ENCODE measurements at places on chromosomes 1 and 21.

- no peak for DNase-seq
Measured at GRCh38 chr21:42503711-42504110, 7.7 kb upstream of the RSPH1 start.

GRCh38 chr21:36199021-36199420, 42.4 kb downstream of the DOP1B start:
- no peak for DNase-seq

DNA sequence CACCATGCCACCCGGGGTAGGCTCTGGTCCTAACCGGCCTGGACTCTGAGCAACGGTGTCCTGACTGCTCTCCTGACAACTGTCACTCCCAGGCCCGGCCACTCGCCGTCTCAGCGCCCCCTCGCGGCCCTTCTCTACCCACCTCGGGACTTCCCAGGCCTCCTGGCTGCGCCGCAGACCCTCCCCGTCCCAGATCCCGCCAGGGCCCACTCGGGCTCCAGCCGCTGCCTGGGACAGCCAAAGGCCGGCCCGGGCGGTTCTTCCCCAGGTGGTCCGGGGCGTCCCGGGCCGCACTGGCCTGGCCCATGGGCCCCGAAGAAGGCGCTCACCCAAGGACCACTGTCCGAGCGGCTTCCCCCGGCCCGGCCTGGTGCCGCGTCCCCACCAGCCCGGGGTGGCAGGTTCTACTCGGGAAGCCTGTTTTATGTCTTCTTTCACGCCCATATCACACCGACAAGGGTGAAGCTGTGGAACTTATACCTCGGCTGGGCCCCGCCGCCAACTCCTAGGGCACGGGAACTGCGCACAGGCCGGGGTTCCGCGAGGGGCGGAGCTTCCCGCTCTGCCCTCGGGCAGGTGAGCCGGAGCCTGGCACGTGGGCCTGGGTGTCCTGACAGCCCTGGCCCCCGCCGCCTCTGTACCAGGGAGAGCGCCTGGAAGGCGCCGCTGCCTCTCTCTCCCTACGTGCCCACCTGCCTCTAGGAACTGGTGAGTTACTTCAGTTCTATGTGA, 138.3 kb downstream of the TTLL7 start:
- peak; percentile 89 for DNase-seq

GRCh38 chr1:41144285-41144684, 97.8 kb downstream of the SCMH1 start:
- DNase-seq = no peak

- DNase-seq = peak; percentile 42
Measured at GRCh38 chr21:45580181-45580575, 37.9 kb upstream of the SLC19A1 start.

- no peak for DNase-seq
Measured at GRCh38 chr1:76940571-76941335, 73.5 kb downstream of the ST6GALNAC5 start.

- no peak for DNase-seq
Measured at GRCh38 chr1:24362982-24363614, 43.9 kb downstream of the GRHL3 start.

DNA sequence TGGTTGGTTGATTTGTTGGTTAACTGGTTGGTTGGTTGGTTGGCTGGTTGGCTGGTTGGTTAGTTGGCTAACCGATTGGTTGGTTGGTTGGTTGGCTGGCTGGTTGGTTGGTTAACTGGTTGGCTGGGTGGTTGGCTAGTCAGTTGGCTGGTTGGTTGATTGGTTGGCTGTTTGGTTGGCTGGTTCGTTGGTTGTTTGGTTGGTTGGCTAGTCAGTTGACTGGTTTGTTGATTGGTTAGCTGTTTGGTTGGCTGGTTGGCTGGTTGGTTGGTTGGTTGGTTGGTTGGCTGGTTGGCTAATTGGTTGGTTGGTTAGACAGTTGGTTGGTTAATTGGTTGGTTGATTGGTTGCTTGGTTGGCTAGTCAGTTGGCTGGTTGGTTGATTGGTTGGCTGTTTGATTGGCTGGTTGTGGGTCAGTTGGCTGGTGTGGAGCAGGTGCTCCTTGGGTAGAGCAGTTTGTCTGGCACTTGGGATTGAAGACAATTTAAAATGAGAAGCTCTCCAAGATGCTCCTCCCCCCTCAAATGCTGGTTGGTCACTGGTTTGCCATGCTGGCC, 6.9 kb downstream of the RSPH1 start:
- no peak for DNase-seq

DNA sequence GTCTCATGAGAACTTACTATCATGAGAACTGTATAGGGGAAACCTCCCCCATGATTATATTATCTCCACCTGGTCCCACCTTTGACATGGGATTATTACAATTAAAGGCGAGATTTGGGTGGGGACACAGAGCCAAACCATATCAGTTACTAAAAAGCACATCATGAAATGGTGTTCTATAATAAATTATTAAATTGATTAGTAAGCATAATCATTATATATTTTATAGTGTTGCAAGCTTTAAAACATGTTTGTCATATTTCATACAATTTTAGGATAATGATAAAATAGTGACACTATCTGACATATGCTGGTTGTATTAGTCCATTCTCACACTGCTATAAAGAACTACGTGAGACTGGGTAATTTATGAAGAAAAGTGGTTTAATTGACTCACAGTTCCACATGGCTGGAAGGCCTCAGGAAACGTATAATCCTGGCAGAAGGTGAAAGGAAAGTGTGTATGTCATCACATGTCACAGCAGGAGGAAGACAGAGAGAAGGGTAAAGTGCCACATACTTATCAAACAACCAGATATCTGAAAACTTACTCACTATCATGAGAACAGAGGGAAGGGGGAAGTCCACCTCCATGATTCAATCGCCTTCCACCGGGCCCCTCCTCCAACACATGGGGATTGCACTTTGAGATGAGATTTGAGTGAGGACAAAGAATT, 539.2 kb upstream of the OLFM3 start:
- no peak for DNase-seq

GRCh38 chr1:218804014-218804785, 369.5 kb upstream of the LYPLAL1 start:
- DNase-seq = no peak

DNA sequence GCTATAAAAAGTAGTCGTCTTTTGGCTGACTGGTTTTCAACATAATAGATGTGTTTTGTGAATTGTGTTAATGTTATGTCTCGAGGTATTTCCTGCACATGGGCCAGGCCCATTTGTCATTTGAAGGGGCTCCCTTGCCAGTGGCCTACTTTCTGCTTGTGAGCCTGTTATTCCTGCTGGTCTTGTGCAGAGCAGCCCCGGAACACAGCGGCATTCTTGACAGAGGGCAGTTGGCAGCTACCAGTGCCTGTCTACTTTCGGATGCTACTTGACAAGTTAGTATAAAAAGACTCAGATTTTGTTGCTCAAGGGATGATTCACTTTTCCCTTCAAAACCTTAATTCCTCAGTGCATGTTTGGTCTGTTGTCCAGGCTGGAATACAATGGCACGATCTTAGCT, 28.5 kb downstream of the PGM1 start:
- DNase-seq = no peak

GRCh38 chr1:110551278-110551809, 32.4 kb upstream of the KCNA10 start:
- DNase-seq = no peak

- no peak for DNase-seq
Measured at GRCh38 chr1:47971385-47972160, 25.6 kb downstream of the TRABD2B start.

- DNase-seq = no peak
Measured at GRCh38 chr1:91557039-91557690, 56.5 kb downstream of the CDC7 start.

DNA sequence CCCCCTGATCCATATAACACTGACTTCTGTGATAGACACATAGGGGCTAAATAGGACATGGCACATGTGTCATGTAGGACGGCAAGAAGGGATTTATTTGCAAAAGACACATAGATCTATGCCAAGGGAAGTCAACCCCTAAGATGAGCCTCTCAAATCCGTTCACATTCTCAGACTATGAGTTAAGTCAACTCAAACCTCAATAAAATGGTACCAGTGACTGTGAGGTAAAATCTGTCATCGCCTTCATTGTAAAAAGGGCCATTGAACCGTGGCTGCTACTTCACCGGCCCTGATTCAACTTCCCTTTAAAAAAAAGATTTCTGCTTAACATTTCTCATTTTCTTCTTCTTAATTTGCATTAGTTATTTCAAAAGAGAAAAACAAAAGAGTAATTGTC, 144.0 kb downstream of the ZNF281 start:
- DNase-seq = no peak

DNA sequence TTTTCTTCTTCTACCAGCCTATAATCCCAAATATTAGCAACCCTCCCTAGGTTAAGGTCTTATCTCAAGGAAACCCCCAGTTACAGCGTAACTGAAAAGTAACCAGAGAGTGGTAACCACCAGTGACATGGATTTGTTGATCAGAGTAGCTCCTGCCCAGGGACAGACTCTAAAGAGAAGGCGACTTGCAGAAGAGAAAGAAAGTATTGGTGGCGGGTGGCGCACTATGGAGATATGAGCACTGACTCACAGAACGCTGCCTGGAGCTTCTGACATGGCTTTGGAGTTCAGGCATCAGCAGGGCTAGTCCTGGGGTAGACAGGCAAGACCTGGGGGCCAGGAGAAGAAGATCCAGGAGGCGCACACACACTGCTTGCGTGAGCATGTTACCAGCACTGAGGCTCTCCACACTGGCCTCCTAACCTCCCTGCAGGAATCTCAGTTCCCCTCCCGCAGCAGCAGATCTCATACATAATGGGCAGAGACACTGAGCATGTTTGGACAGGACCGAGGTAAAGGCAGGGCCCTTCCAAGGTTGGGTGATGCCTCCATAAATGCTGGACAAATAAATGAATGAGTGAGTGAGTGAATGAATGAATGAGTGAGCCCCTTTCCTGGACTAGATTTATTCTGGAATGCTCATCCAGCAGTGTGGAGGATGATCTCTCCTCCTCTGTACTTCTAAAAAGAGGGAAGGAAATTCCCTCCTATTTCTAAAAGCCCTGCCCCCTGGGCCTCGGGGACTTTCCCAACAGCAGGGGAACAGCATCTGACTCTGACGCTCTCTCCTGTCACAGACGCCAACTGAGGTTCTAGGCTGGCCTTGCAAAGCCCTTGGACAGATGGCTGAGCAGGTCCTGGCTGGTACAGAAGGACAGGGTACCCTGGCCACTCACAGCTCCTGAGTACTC, 175.5 kb downstream of the CLIC6 start:
- peak; percentile 41 for DNase-seq

GRCh38 chr21:15224346-15225086, 159.7 kb upstream of the NRIP1 start:
- DNase-seq = no peak

DNA sequence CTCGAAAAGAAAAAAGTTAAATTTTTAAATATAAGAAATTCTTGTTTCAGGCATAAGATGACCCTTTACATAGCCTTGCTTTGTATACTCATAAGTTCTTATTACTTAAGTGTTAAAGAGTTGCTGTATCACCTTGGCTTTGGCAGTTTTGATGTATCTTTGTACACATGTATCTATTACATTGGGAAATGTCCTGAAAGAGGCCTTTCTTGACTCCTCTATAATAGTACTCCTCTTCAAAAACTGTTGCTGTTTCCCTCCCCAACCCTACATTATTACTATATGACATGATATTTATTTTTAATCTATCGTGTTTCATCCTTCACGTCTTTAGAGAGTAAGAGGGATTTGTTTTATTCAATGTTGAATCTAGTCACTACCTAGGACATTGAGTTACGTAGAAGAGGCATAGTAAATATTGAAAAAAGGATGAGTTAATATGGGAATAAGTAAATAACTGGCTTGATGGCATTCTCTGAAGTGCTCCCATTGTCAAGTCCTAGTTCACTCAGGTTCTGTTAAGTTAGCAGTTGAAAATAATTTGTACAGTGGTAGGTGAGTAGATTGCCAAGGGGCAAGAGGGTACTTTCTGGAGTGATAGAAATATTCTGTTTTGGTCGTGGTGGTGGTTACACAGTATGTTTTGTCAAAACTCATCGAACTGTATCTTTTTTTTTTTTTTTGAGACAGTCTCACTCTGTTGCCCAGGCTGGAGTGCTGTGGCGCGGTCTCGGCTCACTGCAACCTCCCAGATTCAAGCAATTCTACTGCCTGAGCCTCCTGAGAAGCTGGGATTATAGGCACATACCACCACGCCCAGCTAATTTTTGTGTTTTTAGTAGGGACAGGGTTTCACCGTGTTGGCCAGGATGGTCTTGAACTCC, 8.2 kb downstream of the THRAP3 start:
- no peak for DNase-seq

GRCh38 chr1:244815600-244816099, 19.8 kb upstream of the COX20 start:
- no peak for DNase-seq

DNA sequence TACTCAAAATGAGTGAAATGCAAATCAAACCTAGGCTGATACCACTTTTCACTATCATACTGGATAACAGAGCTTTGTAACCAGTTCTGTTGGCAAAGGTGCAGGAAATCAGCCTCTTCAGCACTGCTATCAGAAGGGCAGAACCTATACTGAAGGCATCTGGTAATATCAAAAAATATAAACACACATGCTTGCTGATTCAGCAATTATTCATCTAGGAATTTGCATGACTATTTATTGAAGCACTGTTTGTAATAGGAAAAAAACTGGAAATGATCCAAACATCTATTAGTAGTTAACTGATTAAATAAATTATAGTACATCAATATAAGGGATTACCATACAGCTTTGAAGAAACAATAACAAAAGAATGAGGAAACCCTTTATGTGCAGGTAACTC, 21.4 kb downstream of the ARHGAP29 start:
- no peak for DNase-seq

GRCh38 chr21:26210614-26211013, 40.0 kb upstream of the APP start:
- DNase-seq = no peak

DNA sequence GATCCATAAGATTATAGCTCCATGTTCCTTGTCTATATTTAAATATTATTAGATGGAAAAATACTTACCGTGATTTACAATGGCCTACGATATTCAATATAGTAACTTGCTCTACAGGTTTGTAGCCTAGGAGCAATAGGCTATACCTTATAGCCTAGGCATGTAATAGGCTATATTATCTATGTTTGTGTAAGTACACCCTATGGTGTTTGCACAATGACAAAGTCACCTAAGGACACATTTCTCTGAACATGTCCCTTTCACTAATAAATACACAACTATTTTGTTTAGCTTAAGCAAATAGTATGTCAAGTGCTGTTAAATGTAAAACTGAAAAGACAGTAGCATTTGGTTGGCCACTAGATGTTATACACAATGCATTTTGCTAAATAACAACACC, 248.9 kb upstream of the ADGRL4 start:
- no peak for DNase-seq

All from activated CD8-positive, alpha-beta memory T cell treated with anti-CD3 and anti-CD28 coated beads, Interleukin-2, amount 50 U/mL, for 48 hours (primary cell).